ENCODE measurements at places on chromosomes 5 and 9.

GRCh38 chr9:86256653-86257052 lies 2.8 kb downstream of the C9orf153 start:
- no peak for DNase-seq

- DNase-seq, result no peak
Measured at GRCh38 chr5:57435701-57436134, 46.9 kb downstream of the ACTBL2 start.

- DNase-seq, result no peak
Measured at GRCh38 chr5:60529001-60529400, 171.0 kb downstream of the DEPDC1B start.

DNA sequence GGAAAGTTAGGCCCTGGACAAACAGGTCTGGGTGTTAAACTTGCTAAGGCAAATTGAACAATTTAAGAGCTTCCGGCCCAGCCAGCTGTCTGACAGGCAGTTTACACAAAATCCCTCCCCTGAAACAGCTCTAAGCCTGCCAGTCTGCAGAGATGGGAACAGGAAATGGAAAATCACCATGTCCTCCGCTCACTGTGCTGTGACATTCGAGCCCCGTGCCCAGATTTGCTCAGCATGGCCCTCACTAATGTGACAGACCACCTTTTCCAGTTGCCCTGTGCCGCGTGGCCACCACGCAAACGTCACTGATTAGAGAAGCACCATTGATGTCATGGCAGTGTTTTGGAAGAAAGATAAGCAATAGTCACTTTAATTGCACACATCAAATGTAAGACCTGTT lies 41.0 kb downstream of the CCNJL start:
- DNase-seq, result no peak

GRCh38 chr5:89706731-89707130 lies 702.8 kb downstream of the CETN3 start:
- no peak for DNase-seq
